ENCODE measurements at places on chromosomes 5 and 9.

GRCh38 chr9:100739208-100739607 lies 161.3 kb downstream of the CAVIN4 start:
- DNase-seq, result no peak

GRCh38 chr9:21030389-21031035 lies 928 bp downstream of the HACD4 start:
- DNase-seq, result no peak

DNA sequence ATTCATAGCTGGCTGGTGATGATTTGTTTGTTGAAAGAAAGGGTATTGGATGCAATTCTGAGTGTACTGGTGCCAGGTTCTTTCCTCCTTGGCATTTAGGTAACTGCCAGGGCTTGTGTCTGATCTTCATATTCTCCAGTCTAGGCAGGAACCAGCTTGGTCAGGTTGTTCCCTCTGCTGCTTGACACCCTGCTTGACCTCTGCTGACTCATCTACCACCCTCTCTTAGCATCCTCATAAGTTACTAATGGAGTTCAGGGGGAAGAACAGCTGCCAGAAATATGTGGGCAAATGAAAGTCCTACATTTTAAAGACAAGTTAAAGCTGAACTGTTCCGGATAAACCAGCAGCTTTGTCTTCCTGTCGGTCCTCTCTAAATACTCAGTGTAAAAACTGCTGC lies 116.1 kb upstream of the TNC start:
- DNase-seq, result no peak

GRCh38 chr5:39102684-39103155 lies 28.5 kb upstream of the RICTOR start:
- DNase-seq, result no peak

DNA sequence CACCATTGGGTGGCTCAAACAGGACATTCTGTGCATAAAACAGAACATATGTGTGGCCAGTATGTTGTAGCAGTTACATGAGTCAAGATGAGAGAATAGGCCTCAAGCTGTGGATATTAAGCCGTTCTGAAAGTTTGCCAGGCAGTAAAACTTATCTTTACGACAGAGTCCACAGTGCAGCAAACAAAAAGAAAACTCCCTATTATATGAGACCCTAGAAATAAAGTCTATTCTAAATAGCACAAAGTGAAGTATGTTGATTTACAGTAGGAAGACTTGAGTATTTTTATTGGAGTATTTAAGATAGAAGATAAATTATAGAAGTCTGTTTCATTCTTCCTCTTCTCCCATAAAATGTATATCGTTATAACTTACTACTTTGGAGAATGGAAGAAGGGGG lies 271.5 kb downstream of the ADGRV1 start:
- no peak for DNase-seq

DNA sequence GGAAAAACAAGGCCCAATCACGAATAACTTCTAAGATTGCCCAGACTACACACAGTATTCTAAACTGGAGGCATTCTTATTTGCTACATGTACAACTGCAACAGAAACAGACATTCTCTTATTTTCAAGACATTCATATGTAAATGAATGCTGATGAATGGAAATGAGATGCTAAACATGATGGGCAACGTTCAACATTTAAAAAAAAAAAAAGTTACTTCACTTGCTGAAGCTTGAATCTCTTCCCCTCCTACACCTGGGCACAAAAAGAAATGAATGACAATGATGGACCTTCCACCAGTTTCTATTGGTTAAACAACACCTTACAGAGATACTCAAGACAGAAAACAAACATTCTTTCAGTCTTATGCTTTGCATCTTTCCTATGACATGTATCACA lies 160.5 kb downstream of the BNC2 start:
- no peak for DNase-seq

DNA sequence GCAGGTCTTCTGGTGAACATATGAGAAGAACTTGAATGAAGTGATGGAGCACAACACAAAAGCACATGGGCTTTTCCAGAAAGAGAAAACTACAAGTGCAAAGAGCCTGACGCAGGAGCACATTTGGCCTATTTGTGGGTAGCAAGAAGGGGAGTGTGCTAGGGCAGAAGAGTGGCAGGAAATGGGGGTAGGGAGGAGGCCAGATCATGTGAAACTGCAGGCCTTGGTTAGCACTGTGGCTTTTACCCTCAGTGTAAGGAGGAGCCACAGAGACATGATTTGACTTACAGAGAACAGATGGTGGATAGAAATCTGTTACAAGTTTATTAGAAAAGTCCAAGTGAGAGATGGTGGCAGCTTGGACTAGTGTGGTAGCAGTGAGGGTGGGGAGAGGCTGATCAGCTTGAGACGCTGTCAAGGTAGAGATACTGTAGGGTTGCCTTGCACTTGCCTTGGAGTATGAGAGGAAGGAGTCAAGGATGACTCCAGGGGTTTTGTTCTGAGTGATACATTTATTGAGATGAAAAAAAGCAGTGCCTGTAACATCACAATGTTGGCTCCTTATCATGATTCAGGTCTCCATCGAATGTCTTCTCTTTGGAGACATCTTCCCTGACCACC lies 126.7 kb downstream of the PPP2R2B start:
- peak; percentile 43 for DNase-seq

DNA sequence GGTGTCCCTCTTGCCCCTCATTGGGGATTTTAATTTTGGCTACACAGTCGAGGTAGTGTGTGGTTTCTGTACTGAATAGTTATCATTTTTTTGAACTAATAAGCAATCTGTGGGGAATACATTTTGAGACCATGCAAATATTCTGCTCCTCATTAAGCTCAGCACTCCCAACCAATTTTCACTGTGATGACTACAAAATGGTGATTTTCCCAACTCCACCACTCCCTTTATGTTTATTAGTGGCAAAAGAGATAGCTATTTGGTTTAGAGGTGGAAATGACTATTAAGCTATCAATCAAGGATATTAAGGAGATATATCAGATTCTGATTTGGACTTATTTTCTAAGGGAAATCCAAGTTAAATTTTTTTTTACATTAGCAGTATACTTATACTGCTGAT lies 62.9 kb downstream of the FOCAD start:
- no peak for DNase-seq

DNA sequence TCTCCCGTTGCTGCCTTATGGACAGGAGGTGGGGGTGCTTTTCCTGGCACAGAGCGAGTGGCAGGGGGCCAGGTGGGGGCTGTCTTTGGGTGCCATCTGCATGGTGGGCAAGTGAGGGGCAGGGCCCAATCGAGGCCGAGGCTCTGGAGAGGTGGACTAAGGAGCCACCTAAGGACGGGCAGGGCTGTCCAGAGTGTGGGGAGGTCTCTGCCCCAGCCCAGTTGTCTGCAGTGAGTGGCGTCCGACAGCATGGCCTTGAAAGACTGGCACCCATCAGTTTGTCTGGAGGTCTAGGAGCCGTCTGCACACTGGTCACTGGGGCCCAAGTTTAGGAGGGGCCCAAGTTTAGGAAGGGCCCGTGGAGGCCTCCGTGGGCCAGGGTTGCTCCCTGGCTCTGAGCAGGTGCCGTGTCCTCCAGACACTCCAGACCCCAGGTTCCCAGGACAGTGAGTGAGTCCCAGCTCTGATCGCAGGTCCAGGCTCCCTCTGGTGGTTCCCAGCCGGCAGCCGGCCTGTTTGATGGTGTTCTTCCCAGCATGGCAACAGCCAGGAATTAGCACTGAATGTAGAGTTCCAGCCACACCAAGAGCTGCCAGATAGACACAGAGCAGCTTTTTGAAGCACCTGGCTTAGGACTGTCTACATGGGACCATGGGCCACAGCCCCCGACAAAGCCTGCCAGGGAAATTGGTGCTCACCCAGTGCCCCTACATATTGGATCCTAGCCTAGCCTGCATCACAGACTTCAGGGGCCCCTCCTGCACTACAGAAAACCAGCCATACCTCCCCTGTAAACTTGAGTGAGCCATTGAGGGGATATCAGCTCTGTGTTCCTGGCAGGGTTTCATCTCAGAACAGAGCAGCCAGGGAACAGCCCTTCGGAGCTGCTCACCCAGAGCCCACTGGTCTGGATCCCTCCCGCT lies 120.9 kb downstream of the WNK2 start:
- DNase-seq, result no peak

GRCh38 chr5:154603953-154604679 lies 126.1 kb upstream of the HAND1 start:
- DNase-seq, result no peak

DNA sequence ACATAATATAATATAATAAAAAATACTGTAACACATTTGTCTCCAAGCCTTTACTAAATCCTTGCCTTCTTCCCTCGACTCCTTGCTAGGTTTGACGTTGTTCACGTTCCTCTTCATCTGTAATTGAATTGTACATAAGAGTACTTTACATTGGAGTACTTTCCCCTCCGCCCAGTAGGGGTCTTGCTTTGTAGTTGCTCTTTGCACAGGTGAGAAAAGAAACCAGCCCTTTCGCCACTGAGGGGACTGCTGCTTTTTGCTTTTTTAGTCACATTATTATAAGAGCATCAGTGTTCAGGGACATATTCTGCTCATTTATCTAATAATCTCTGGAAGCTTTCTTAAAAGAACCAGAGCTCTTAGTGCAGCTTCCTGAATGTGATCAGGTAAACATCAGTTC lies 115.0 kb downstream of the CETN3 start:
- no peak for DNase-seq

DNA sequence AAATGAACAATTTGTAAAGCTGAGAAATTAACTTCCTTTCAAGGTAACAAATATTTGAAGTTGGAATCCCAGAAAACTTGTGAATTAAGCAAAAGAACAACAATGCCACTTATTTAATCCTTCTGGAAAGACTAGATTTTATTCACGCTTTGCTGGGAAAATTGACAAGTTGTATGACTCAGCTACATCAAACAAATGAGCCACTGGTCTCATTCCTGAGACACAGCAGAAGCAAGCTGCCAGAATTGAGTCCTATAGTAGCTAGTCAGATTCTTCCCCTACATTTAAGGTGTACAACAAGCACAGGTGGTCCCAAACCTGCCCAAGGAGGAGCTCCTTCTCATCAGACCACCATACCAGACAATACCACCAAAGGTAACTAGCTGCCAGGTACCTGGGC lies 280.7 kb downstream of the SPOCK1 start:
- DNase-seq, result no peak

- no peak for DNase-seq
Measured at GRCh38 chr5:120684749-120685415, 220.8 kb downstream of the PRR16 start.

DNA sequence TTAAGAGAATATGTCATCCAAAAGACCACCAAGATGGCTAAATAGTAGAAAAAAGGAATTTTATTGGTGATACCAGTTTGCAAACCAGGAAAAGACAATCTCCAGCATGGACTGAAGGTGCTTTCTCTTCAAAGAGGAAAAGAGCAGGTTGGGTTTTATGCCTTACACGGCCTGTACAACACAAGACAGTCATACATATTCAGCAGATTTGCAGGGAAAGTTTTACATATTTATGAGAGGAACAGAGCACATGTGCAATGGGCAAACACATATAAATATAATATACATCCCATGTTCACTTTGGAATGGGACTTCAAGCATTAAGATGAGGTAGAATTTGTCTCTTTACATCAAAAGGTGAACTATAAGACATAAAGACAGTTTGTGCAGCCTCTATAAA lies 70.3 kb upstream of the PPP2CA start:
- DNase-seq, result no peak
